Fibroblast of skin of right biceps (primary cell): ENCODE measurements at places on chromosomes 5 and 9.

DNA sequence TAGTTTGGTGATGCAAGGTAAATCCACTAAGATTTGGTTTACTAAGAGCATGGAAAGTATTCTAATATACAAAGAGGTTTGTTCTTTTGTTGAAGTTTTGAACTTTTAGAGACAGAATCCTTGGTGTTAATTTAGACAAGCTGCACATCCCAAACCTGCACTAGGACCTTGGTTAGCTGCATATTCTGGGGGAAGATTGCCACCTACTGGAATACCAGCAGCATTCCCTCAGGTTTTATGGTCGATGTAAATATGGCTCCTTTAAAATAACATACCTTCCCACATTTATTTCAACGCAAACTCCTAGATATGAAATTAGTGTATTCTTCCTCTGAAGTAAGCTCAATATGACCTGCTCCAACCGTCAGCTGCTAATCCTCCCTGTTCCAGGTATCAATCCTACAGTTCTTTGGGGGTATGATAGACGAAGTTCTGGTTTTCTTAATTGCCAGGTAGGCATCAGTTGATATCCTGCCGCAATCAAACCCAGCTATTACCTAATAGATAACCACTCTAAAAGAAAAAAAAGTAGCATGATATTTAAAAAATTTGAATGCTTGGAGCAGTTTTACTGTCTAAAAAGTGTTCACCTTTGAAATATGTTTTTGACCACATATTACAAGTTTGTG is 624.1 kb downstream of the ISL1 start:
- DNase-seq: peak; percentile 18

DNA sequence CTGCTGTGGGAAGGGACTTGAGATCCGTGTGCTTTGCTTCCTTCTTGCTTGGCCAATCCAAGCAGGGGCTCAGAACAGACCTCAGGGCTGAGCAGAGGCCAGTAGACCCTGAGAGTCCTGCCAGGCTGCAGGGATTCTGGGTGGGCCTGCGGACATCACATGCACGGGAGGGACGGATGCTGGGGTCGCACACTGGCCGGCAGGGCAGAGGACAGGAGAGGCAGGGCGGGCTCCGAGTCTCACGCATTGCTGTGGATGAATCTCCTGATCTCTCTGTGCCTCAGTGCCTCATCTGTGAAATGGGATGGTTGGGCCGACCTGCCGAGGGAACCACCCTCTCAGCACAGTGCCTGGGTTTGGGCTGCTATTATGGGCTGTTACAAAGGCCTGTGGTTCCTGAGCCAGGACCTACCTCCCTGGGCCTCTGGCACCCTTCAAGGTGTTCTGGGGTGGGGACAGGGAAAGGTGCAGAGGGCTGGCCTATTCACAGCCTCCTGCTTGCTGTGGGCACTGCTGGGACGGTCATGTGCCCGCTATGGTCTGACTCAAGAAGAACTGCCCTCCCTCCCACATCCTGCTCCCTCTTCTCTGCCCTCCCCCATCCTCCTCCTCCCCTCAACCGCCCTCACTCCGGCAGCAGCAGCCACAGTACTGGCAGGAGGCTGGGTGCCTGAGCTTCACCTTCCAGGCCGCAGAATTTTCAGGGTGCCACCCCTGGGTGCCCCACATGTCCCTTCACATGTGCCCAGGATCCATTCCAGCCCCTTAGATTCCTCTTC is 43.3 kb downstream of the NCS1 start:
- peak; percentile 46 for DNase-seq

DNA sequence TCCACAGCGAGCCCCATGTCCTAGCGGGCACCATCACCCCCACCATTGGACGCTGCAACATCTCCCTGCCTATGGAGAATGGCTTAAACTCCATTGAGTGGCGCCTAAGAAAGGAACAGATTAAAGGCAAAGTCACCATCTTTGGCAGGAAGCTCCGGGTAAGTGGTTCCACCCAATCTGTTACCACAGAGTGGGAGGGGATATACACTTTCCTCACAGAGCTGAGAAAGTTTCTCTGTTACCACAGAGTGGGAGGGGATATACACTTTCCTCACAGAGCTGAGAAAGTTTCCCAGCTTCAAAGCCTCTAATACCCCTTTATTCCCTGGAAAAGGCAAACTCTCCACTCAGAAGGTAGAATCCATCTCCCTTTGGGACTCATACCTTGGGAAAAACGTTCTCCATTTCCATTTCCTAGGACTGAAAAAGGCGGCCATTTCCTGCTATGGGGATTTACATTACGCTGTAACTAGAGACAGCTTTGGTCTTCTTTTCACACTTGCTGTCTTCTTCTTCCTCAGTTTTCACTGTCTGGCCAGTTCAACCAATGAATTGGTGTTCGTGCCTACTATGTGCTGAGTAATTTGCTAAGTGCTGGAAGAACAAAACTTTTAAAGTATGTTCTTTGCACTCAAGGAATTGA is 63.4 kb upstream of the WWC1 start:
- DNase-seq: no peak

GRCh38 chr5:120532835-120533234 is 68.7 kb downstream of the PRR16 start:
- peak; percentile 11 for DNase-seq

DNA sequence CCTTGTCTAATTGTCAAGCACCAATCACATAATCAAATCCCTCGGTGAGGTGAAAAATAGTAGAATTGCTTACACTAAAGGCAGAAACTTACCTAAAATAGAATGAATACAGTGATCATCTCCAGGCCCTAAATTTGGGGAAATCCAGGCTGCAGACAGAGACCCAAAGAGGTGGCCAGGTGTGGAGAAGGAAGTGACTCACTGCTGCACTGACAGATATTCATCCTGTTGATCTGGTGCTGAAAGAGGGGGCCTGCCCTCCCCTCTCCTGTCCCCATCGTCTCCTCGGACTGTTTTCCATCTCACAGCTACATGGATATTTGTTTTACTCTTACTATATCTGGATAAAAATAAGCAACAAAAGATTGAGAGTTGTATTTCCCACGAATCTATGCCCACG is 15.9 kb downstream of the OR2Y1 start:
- DNase-seq: no peak

DNA sequence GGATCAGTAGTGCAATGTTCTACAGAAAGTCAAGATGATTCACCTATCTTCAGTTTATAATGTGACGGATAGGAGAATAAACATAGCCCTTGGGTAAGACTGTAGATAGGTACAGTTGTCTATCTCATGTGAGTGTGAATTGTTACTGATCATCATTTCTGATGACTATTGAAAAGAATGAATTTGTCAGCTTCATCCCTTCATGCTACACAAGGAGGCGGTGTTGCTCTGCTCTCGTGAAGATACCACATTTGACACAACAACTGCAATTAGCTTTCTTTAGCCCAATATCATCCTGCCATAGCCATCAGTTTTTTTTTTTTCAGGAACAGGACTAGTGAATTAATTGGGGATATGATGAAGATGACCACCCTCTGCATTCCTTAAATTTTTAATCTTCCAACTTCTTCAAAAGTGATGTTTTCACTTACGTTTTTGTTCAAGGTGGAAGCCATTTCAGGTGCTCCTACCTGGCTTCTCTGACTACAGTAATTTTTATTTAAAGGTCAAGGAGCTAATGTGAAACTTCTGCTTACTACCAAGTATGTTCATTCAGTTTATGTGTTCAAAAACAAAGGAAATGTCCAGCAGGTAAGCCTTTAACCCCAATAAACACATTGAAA is 152.9 kb upstream of the MOCS2 start:
- peak; percentile 61 for DNase-seq

GRCh38 chr5:64599226-64599625 is 91.1 kb upstream of the SHISAL2B start:
- DNase-seq: no peak

- peak; percentile 90 for DNase-seq
Measured at GRCh38 chr9:35690614-35691333, 1.0 kb upstream of the TPM2 start.

- peak; percentile 62 for DNase-seq
Measured at GRCh38 chr5:72101828-72102227, 5.4 kb upstream of the MAP1B start.

GRCh38 chr9:120265791-120266190 is 314.2 kb downstream of the CDK5RAP2 start:
- no peak for DNase-seq

- DNase-seq: no peak
Measured at GRCh38 chr5:91409304-91409703, 26.2 kb upstream of the ARRDC3 start.

DNA sequence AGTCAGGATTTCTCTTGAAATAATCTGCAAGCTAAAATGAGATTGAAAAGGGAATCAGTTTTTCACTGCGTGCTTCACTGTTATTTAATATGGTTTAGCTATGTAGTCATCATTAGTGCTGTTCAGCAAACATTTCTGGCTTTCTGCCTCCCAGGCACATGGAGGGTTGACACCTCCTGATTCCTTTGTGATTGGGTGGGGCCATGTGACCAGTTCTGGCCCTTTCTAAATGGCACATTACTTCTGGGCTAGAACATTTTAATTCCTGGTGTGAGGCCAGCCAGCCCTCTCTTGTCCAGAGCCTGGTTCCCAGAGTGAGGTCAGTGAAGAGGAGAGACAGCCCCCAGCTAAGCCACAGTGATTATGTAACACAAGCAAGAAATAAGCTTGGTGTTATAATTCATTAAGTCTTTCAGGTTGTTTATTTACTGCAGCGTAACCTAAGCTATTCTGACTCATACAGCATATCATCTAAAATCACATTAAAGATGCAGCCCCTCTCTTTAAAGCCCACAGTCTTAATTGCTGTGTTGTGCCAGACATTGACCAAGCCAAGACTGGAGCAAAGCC is 17.4 kb upstream of the ARSI start:
- peak; percentile 75 for DNase-seq

DNA sequence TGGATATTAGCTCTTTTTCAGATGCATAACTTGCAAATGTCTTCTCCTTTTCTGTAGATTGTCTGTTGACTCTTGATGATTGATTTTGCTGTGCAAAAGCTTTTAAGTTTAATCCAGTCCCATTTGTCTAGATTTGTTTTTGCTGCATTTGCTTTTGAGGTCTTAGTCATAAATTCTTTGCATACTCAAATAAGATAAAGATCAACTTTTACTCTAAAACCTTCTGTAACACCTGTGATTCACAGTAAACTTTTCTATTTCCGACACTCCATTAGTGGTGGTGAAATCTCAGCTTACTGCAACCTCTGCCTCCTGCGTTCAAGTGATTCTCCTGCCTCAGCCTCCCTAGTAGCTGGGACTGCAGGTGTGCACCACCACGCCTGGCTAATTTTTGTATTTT is 239.0 kb upstream of the ST8SIA4 start:
- DNase-seq: no peak

- no peak for DNase-seq
Measured at GRCh38 chr5:74409166-74409706, 231.3 kb downstream of the ENC1 start.
